Adrenal gland (tissue), 19 donors: ENCODE measurements at places on chromosomes 13 and 19. TPM values are rescaled to one million over a fixed set of nuclear protein-coding genes. Genes with fewer than 3 reads are reported as not detected.
A peak's percentile ranks its signal among the peaks of the same experiment; 100 is the strongest.

- no peak for DNase-seq
Measured at GRCh38 chr19:49333811-49334288, 1.4 kb upstream of the CD37 start.

The KRTDAP gene
- not detected for total RNA-seq

The SLC17A7 gene
- total RNA-seq, result 0.81 TPM

The CRB3 gene
- total RNA-seq, result not detected

The NLRP9 gene
- not detected for total RNA-seq

The SMIM24 gene
- not detected for total RNA-seq

DNA sequence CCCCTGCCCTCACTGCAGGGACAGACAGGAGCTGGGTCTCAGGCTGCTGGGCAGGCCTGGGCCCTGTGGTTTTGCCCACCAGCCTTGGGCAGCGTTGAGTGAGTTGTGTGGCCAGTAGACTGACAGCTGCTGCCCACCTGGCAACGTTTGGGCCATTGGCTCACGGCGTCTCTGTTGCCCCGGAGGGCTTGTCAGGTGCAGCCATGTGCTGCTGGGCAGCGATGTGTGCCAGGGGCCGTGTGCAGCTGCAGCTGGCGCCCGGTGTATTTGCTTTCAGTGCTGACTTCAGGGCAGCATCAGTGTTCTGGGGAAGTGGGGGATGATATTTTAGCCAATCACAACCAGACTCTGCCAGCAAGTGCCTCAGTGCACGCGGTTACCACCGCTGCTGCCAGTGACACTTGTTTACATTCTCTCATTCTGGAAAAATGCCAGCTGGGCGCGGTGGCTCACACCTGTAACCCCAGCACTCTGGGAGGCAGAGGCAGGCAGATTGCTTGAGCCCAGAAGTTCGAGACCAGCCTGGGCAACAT, 10.6 kb downstream of the FZR1 start:
- peak; percentile 25 for DNase-seq

DNA sequence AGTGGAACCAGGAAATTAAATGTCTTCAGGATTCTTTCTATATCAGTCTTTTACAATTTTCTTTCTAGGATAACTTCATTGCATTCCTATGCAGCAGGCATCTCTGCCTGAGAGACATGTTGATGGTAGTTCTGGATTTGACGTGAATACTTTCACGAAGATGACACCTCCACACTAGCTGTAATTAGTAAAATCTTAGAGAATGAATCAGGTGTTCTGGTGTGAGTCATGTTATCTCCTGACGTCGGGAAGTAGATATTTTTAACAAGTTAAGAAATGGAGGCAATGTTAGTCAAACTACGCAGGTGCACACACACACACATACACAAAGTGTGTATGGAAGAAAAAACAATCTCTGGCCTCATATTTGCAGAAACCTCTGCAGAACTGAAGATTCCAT, 1661.3 kb upstream of the MIR17HG start:
- no peak for DNase-seq

- DNase-seq, result no peak
Measured at GRCh38 chr13:77022341-77022740, 4.6 kb downstream of the FBXL3 start.

The KLHL26 gene
- total RNA-seq, result 14.2 TPM

DNA sequence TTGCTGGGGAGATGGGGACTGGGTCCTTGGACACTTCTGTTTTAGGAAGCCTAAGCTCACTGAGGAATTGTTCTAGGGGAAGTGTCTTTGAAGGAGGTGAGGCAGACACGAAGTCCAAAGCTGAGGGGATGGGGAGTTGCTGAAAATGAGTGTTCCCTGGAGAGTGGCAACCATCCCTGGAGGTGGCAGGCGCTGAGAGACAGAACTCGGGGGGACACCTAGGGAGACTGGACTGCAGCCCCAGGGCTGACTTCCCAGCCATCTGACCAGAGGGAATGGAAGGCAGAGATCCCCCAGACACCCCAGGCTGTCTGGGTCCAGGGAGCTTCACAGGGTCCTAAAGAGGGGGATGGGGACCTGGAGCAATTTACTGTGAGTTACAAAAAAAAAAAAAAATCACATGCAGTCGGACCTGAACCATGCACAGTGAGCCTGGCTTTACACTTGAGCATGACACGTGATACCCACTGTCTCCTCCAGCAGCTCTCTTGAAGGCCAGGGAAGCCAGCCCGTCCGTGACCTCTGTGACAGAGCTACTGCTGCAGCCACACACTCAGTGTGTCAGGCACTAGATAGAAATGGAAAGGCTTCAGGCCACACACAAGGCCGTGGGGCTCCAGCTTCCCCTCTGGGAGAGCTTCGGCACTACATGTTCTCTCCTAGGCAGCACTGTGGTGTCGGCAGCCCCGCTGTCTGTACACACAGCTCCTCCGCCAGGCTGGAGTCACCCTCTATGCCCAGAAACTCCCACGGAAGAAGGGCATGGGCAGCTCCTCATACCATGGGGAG, 77.1 kb upstream of the KCTD15 start:
- DNase-seq, result no peak

DNA sequence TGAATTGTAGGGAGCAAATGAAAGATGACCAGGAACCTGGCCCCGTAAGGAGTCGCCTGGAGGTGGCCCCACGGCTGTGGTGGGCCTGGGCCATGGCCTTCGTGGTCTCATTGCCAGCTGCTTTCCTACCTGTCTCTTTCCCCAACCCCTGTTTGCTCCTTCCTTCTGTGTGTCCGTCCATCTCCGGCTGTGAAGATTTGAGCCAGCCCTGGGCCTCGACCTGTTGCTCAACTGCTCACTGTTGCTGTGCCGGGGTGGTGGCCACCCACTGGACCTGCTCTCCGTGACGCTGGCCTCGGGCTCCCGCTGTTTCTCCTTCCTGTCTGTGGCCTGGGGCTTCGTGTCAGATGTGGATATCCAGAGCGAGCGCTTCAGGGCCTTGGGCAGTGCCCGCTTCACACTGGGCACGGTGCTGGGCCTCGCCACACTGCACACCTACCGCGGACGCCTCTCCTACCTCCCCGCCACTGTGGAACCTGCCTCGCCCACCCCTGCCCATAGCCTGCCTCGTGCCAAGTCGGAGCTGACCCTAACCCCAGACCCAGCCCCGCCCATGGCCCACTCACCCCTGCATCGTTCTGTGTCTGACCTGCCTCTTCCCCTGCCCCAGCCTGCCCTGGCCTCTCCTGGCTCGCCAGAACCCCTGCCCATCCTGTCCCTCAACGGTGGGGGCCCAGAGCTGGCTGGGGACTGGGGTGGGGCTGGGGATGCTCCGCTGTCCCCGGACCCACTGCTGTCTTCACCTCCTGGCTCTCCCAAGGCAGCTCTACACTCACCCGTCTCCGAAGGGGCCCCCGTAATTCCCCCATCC, 8.5 kb downstream of the DBP start:
- DNase-seq, result peak; percentile 77

DNA sequence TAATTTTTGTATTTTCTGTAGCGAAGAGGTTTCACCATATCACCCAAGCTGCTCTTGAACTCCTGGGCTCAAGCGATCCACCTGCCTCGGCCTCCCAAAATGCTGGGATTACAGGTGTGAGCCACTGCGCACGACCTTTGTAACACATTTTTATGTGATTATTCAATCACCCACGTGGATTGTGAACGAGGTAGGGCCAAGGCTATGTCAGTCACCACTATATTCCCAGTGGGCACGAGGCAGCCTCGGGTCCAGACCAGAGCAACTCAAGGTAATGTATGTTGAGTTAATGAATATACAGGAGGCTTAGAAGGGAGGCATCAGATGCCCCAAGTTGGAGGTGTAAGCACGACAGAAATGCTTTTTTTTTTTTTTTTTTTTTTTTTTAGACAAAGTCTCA, 8.9 kb downstream of the PTGIR start:
- no peak for DNase-seq

DNA sequence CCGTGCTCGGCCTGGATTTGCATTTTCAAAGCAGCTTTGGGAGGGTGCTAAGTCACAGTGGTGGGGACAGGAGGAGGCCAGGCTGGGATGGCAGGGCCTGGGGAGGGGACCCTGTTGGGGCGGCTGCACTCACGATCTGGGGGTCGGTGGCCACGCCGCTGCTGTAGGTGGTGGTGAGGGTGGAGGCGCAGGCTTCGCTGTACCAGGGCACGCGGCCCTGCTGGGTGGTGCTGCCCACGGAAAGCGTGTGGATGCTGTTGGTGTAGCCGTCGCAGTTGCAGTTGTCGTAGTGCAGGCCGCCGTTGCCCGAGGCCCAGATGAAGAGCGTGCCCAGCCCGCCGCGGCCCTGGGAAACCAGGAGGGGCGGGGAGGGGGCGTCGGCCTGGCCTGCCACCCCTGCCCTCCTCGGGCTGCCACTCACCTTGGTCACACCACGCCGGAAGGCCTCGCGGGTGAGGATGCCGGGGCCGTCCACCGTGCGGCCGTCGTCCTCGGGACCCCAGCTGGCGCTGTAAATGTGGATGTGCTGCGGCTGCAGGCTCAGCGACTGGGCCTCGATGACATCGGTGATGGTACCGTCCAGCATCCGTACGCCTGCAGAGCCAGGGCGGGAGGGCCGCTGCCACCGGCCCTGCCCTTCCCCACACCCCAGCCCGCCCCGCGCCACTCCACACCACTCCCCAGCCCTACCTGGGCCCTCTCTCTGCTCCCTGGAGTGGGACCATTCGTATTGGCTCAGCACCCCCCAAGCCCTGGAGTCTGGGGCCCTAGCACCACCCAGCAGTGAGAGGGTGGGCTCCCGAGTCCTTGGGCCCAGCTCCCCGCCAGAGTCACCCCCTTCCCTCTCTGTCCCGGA, 3.2 kb downstream of the PCSK4 start:
- DNase-seq, result no peak

The IL27RA gene
- total RNA-seq, result 4.4 TPM

GRCh38 chr13:30710442-30710841, 24.9 kb upstream of the ALOX5AP start:
- no peak for DNase-seq

GRCh38 chr13:94328381-94329041, 151.0 kb downstream of the DCT start:
- no peak for DNase-seq

The ETV2 gene
- 0.96 TPM for total RNA-seq

The SULT2A1 gene
- total RNA-seq, result 408 TPM

The CEACAM1 gene
- 35.2 TPM for total RNA-seq

The ZNF69 gene
- 17.0 TPM for total RNA-seq

The GTF2F1 gene
- total RNA-seq, result 67.3 TPM

The C19orf38 gene
- total RNA-seq, result 2.2 TPM

DNA sequence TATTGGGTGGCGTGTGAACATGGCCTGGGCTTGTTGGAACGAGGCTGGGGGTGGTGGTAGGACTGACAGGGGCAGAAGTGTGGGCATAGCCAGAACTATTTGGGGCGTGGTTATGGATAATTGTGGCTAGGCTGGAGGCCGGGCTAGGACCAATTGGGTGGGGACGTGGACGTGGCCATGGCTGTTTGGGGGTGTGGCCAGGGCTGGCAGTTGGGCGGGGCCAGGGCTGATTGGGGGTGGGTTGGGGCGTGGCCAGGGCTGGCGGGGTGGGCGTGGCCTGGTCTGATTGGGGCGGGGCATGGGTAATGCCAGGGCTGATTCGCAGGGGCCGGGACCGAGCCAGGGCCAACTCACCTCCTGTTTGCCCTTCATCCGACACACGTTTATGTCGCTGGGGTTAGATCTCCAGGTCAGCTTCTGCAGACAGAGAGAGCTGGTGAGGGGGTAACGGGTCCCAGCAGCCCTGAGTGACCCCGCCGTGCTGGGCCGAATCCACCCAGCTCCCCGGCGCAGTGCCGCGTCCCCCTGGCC, 2.8 kb downstream of the SEMA6B start:
- DNase-seq, result peak; percentile 53

- no peak for DNase-seq
Measured at GRCh38 chr19:2973229-2973628, 4.1 kb upstream of the TLE6 start.

GRCh38 chr19:33580026-33580644, 41.6 kb upstream of the CHST8 start:
- DNase-seq, result no peak

GRCh38 chr19:4768934-4769777, 22.4 kb upstream of the FEM1A start:
- DNase-seq, result peak; percentile 92

DNA sequence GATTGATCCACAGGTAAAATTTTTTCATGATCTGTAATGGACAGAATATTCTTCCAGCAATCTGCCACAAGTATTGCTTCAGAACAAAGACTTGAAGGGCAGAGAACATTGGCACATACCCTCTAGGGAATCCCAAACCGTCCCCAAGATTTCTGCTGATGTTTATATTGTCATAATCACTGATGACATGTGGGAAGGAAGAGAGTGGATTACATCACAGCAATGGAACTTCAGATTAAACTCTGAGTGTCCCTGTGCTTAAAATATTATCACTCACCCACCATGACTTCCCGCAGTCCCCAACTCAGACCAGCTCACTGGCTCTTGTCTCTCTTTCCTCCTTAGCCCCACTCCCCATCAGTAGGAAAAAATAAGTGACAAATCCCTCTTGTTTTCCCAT, 8.5 kb upstream of the TPT1 start:
- no peak for DNase-seq

- DNase-seq, result no peak
Measured at GRCh38 chr19:30148039-30148790, 206.2 kb downstream of the URI1 start.

DNA sequence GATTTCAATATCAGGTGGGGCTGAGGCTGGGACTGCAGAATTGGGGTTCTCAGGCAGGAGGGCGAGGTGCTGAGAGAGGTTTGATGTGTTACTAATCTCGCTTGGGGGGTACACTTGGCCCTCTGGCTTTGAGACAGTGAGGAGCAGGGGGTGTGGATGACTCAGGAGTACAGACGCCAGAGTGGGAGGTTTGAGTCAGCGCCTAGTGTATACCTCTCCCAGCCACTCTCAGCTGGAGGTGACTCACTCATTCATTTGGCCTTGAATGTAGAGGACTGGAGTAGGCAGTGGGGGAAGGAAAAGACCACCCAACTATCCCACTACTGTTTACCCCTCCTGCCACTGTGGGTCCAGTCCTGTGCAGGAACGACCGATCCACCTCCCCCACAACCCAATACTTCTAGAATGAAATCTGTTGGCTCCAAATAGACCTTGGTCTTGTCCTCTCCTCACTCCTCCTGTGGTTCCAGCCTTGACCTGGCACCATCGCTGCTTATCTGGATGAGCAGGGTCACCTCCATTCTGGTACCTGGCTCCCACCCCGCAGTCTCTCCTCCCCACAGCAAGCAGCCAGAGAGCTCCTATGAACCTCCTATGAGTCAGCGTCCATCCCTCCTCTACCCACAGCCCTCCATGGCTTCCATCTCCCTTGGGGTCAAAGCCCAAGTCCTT, 20.1 kb upstream of the ZNRF4 start:
- DNase-seq, result peak; percentile 43

DNA sequence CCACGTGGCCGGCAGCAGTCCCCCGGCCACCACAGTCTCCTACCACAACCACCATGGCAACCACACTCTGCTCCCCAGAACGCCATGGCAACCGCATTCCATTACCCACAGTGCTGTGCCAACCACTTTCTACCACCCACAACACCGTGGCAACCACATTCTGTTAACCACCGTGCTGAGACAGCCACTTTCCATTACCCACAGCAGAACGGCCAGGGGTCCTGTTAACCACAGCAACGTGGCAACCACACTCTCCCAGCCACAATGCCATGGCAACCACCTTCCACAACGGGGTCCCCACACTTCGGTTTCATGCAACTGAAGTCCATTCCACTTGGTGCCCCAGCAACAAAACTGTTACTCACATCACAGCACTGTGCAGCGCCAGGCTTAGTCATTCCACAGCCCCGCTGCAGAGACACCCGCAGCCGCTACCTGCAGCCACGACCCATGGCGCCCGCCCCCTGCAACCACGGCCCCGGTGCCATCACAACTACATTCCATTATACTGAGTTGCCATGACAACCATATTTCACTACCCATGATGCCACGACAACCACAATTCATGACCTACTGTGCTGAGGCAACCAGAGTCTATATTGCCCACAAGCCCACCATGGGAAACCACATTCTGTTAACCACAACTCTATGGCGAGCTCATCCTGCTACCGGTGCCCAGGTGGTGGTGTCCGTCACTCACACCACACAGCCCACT, 10.0 kb downstream of the DPF1 start:
- no peak for DNase-seq
